ENCODE measurements at places on chromosomes 2 and 18. TPM values are rescaled to one million over a fixed set of nuclear protein-coding genes. Genes with fewer than 3 reads are reported as not detected.

GRCh38 chr2:205545971-205546816, 136.1 kb upstream of the NRP2 start:
- no peak for DNase-seq

DNA sequence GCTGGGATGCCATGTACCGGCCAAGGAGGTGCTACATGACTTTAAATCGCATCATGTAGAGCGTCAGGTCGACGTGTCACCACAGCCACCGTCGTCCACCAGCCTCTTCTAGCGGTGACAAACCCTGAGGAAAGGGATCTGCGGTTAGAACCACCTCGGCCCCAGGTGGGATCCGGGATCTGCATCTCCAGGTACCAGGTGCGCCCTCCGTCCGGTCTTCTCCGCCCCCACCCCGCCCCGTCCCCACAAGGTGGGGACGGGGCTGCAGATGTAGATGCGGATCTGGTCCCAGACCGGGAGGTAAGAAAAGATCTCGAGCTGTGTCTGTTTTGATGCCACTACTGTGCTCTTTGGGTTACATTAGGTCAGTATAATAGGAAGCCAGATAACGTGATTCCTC, 38.4 kb downstream of the C1D start:
- DNase-seq, result no peak

- no peak for DNase-seq
Measured at GRCh38 chr2:62042944-62043343, 137.5 kb downstream of the COMMD1 start.

FLACC1 gene
- total RNA-seq, result 0.26 TPM

ABCB11 gene
- not detected for total RNA-seq

LIMS4 gene
- 0.26 TPM for total RNA-seq
